ENCODE measurements at places on chromosomes 2 and 18.

DNA sequence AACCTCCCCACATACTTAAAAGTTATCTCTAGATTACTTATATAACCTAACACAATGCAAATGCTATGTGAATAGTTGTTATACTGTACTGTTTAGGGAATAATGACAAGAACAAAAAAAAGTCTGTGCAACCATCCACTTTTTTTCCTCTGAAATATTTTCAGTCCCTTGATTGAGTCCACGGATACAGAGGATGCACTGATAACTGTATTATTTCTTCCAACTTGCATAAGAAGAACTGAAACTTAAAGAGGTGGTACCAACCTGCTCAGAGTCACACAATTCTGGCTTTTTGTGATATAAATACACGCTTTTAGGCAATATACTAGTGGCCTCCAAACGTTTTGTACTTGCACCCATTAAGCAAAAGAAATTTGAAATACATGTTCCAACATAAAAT, 1.4 kb downstream of the SMC6 start:
- DNase-seq, result no peak

- DNase-seq, result no peak
Observed at GRCh38 chr2:56127010-56127409, 56.8 kb upstream of the CCDC85A start.

DNA sequence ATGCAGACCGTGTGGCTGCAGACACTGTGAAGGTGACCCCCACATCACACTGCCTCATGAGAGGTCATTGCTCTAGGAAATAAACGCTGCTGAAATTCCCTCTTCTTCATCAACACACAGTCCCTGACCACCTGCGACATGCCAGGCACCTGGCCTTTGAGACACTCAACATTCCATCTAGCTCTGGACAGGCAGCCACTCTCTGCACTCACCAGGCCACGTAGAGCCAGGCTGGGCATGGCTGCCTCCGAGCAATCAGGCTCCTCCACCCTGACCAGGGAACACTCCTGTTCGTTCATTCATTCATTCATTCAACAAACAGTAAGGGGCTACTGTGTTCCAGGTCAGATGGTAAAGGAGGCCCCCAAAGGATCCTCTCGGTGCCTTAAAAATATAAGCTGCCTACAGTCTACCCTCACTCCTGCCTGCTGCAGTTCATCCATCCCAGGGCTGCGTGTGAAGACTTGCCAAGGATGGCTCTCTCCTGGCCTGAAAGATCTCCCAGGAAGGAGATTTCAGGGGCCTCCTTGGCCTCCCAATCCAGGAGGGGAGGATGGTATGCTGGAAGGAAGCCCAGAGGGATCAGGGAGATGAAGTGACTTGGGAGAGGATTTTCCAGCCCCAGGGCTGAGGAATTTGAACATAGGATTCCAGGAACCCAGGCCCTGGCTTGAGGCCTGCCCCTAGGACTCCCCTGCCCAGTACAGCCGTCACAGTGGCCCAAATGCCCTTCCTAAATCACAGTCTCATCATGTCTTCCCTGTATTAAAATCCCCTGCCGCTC, 66.7 kb downstream of the TNS1 start:
- peak; percentile 71 for DNase-seq

GRCh38 chr2:160295519-160296207, 95.6 kb upstream of the ITGB6 start:
- DNase-seq, result no peak

- no peak for DNase-seq
Observed at GRCh38 chr2:79982445-79982844, 322.1 kb downstream of the LRRTM1 start.

DNA sequence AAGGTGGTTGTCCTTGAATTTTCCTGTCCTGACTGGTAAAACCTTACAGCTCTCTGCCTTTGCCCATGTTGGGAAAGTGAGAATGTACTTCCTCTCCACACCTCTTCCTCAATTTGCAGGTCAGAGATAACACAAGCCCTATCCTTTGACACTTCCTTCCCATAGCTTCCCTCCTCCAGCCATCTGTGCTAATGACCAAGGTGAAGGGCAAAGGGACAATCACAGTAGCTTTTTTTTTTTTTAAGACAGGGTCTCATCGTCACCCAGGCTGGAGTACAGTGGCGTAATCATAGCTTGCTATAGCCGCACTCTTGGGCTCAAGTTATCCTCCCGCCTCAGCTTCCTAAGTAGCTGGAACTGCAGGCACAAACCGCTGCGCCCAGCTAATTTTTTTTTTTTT, 24.3 kb upstream of the STPG4 start:
- no peak for DNase-seq

DNA sequence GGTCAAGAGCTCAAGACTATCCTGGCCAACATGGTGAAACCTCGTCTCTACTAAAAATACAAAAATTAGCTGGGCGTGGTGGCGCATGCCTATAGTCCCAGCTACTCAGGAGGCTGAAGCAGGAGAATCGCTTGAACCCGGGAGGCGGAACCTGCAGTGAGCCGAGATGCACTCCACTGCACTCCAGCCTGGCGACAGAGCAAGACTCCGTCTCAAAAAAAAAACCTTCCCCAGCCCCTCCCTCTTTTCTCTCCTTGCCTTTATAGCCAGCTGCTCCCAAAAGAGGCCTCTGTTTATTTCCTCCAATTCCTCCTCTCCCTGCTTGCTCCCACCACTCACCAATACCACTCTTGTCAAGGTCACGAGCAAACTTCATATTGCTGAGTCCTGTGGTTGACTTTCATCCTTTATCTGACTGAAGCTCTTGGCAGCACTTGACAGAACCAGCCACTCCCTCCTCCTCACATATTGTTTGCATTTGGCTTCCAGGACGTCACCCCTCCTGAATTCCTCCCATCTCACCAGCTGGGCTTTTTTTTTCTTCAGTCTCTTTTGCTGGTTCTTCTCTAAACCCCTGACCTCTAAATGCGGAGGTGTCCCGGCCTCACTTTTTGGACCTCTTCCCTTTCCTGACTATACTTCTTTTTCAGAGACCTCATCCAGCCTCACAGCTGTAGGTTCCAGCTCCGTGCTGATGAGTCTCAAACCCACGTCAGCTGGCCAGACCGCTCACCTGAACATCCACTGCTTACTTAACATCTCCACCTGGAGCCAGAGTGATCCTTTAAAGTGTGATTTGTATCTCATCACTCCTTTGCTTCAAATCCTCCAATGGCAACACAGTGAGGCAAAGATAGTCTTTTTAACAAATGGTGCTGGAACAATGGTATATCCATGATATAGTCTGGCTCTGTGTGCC, 84.6 kb upstream of the CAB39 start:
- peak; percentile 70 for DNase-seq

DNA sequence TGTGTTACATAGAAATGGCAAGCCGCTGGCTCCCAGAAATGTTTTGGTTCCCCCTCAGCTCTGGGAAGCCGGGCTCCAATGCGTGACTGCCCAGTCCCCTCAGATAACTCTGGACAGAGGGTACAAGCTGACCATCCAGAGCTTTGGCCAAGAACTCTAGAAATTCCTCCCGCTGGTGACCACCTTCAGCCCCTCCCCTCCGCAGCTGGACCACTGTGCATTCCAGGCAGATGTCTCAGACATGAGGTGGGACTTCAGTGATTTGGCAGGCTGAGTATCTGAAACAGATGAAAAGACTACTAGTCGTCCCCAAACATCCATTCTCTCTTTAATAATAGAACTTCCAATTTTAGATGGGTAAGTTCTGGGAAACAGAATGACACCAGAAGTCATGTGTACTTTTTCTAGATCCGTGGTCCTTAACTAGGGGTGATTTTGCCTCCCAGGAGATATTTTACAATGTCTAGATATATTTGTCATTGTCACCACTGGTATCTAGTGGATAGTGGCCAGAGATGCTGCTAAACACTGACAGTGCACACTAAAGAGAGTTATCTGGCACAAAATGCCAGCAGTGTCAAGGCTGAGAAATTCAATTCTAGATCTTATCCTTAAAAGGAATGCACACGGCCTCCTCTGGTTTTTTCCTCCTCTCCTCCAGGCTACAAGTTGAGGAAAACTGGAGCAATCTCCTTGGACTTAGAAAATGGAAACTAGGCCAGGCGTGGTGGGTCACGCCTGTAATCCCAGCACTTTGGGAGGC, 294.3 kb downstream of the SRBD1 start:
- DNase-seq, result no peak

- no peak for DNase-seq
Observed at GRCh38 chr2:226771067-226771466, 28.6 kb downstream of the IRS1 start.

DNA sequence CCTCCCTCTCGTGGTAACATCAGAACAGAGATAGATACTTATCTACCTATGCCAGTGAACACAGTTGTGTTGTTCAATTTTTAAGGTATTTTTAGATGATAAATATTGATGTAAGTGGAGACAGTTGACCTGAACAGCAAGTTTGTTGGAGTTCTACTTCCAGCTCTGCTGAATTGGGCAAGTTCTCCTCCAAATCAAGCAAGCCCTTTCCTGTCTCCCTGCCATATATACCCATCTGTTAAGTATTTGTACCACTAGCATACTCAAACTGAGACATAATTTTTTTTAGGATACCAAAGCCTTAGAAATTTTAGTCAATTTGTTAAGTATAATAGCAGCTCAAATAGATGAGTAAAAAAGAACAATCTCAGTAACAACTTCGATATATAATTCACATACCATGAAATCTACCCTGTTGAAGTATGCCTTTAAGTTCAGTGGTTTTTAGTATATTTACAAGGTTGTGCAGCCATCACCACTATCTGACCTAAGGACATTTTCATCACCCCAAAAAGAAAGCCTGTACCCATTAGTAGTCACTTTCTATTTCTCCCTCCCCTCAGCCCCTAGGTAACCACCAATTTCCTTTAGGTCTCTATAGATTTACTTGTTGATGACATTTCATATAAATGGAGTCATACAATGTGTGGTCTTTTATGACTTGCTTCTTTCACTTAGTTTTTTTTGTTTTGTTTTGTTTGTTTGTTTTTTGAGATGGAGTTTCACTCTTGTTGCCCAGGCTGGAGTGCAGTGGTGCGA, 61.8 kb downstream of the COX7A2L start:
- no peak for DNase-seq

- DNase-seq, result peak; percentile 59
Observed at GRCh38 chr2:227460070-227460485, 11.9 kb upstream of the AGFG1 start.

DNA sequence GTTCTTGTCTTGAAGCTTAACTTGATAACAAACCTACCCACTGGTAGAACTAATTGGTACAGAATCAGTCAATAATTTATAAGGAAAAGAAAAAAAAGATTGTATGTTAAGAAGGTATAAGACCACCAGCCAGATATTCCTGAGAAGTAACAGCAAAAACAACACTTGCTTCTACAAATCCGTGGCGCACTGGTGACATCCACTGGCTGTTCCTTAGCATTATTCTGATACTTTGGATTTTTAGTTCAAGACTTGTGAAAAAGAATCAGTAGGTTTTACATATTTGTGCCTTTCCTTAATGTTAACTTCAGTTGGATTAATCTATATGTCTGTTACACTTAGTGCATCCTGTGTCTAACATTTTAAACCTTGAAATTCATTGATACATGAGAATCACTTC, 141.8 kb downstream of the GRB14 start:
- DNase-seq, result peak; percentile 21

DNA sequence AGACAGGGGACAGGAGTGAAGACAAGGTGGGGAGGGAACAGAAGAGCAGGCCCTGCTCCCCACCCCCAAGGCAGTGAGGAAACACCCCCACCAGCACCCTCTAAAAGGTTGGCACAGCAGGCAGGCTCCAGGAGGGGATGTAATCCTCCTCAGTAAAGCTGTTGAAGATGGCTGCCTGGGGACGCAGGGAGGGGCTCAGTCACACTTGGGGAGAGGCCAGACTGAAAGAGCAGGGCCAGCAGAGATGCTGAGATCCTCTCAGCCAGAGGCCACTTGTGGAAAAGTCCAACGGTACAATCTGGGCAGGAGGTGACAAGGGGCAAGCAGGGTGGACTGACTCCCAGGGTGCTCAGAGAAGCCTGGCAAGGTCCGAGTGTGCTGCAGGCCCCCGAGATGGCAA, 154.8 kb upstream of the ID2 start:
- DNase-seq, result no peak

DNA sequence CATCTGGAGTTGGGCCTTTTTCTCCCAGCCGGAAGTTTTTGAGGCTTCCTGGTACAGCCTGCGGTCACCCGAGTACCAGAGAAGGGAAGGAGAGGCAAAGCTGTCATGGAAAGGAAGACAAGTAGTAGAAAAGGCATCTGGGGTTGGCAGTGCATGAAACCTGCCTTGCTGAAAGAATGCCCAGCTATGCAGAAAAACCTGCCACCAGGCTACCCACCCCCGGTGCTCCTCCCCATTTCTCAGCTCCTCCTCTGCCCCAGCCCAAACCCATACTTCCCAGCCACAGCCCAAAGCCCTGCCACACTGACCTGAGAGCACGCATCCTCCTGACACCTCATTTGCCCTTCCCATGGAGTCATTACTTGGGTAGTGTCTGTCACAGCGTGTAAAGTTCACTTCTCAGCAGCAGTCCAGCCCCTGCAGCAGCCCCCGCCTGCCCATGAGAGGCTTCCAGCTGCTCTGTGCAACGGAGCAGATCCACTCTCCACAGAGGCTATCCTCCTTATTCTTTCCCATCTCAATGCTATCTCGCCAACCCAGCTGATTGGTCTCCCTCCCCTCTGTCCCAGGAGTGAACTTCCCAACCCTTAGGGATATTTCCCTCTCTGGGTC, 40.4 kb upstream of the MAL start:
- no peak for DNase-seq

- no peak for DNase-seq
Observed at GRCh38 chr2:59312967-59313940, 1072.1 kb upstream of the FANCL start.

DNA sequence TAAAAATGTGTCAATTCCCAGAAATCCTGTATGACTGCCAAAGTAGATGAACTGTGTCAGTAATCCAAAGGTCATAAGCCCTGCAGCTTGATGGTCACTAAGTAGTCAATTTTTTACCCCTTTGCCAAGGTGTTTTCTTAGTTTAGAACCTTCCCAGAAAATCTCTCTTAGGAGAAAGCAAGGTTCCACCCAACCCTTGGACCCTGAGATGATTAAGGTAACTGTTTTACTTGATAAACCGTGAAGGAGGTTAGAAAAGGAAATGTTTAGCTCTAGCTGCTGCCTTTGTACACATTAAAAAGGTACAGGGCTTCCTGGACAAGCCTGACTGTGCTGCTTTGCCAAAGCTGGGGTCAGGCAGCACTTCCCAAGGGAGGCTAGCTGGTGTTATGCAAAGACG, 24.4 kb upstream of the LRP2 start:
- no peak for DNase-seq
